CD14-positive monocyte (primary cell): ENCODE measurements at places on chromosomes 1 and 21. TPM values are rescaled to one million over a fixed set of nuclear protein-coding genes. Genes with fewer than 3 reads are reported as not detected.

DNA sequence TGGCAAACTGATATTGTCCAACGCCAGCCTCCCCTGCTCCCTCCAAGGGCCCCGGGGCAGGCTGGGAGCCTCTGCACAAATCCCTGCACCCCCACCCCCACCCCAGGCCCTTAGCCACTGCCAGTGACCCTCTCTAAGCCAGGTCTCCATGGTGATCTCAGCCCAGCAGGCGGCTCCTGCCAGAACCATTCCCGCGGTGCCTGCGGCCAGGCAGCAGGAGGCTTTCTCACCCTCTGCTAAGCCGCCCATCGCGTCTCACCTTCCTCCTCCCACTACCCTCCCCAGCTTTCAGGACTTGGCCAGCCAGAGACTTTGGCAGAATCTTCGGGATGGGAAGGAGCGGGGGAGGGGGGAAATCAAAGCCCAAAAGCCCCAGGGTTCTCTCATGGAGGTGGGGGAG is 46.8 kb upstream of the WASF2 start:
- DNase-seq = no peak

GRCh38 chr1:40372658-40373322 is 737 bp upstream of the SMAP2 start:
- DNase-seq = no peak

GRCh38 chr1:178953538-178954324 is 72.0 kb upstream of the FAM20B start:
- no peak for DNase-seq

DNA sequence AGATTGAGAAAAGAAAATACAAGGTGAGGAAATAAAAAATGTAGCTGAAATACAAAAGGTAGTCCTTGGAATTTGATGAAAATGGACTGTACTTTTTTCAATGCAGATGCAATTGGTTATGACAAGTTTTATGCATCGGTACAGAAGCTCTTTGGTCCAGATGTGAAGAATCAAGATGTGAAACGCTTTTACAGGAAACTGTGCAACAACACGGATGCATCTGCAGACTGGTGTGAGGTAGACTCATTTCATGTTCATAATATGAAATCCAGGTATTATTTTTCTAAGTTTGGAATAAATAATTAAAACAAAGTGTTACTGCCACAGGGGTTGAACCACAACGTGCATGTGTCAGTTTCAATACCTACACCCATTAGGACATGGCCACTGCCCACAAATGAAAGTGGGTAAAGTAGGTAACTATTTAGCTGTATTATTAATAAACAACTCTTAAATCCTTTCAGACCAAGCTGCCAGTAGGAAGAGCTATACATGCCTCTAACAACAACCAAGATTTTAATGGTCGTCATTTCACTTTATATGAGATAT is 8.4 kb downstream of the WDR64 start:
- no peak for DNase-seq

DNA sequence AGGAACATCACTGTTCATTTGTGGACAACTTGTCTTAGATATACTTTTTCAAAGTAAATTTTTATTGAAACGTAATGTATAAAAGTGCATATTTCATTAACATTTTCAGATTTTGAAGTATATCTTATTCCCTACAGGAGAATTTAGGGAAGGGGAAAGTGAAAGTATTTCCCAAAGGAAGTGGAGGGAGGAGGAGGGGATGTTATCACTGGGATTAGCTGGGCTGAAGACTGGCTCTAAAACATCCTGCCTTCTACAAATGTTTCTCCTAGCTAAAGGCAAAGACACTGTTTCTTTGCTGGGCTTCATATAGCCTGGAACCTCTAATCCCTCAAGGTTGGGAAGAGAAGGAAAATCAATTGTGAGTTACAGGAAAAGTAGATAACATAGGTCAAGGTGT is 7.1 kb upstream of the ZNF697 start:
- DNase-seq = no peak

DNA sequence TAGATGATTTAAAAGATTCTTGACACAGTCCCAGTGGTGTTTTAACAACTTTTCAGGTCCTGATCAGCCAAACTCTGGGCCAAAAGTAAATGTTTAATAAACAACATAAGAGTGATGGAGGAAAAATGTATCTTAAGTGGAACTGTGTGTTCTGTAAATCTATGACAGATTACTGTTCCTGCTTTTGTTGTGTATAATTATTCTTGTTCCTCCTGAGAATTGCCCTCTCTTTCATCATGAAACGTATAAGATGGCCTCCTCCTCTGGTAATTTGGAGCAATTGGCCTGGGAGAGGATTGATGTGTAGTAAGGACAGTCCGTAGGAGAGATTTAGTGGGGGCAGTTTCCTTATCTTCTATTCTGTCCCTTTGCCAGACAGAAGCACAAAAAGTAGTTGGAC is 34.5 kb downstream of the GALNT2 start:
- no peak for DNase-seq

- no peak for DNase-seq
Measured at GRCh38 chr1:87592156-87592555, 263.5 kb downstream of the LMO4 start.

Gene SPATC1L
- 5.8 TPM for polyA plus RNA-seq

Gene PRR9
- polyA plus RNA-seq = not detected

Gene SLAMF9
- not detected for polyA plus RNA-seq

Gene FAM76A
- 10.3 TPM for polyA plus RNA-seq

DNA sequence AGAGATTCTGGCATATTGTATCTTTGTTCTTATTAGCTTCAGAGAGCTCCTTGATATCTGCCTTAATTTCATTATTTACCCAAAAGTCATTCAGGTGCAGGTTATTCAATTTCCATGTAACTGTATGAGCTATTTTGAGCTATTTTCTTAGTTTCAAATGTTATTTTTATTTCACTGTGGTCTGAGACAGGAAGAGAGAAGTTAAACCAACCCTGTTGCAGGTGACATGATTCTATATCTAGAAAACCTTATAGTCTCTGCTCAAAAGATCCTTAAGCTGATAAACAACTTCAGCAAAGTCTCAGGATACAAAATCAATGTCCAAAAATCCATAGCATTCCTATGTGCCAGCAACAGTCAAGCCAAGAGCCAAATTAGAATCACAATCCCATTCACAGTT is 1644.0 kb upstream of the B3GALT2 start:
- DNase-seq = no peak

DNA sequence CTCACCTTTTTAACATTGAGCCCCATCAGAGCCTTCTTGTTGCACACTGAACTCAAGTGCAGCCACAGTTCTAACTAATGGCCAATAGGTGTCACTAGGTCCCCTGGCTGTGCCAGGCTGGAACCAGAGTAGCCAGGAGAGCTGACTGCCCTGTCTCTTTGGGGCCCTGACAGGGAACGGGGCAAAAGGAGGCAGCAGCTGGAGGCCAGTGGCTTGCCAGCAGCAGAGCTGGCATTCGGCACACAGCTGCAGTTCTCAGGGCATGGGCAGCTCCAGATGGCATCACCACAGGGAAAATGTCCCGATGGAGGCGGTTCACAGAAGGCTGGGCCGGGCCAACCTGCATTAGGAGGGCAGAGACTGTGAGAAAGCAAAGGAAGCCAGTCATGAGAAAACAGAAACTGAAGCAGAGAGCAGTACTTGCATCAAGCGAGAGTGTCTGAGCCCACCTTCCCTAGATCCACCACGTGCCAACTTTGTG is 188.6 kb downstream of the FCRL5 start:
- peak; percentile 25 for DNase-seq

Gene ZBTB21
- polyA plus RNA-seq = 2.3 and 6.3 TPM in 2 replicates

Gene NOL9
- 3.7 TPM for polyA plus RNA-seq
